NCI-H1092 (cell line): ENCODE measurements at places on chromosomes 4 and X.

DNA sequence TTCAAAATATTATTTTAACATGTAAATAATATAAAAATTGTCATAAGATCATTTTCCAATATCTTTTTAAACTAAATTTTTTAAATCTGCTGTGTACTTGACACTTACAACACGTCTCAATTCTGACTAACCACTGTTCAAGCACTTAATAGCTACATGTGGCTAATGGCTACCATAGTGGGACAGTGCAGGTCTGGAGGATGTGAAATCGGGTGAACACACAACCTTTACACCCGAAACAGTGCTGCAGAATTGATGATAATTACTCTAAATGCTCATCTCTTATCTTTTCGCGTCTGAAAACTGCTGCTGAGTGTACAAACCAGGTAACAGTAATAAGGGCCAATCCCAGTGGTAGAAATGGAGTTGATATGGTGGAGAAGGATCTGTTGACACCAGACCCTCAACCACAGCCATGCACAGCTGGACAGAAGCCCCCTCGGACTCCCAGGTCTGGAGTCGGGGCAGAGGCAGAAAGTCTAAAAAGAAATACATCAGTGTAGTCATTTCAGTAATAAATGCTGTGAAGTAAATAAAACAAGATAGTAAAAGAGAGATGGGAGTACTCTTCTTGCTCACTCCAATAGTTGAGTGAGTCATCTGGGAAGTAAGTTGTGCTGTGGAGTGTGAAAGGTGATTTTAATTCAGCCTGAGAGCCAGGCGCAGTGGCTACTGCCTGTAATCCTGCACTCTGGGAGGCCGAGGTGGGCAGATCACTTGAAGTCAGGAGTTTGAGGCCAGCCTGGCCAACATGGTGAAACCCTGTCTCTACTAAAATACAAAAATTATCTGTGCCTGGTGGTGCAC is 150.0 kb downstream of the CBR4 start:
- DNase-seq: no peak

DNA sequence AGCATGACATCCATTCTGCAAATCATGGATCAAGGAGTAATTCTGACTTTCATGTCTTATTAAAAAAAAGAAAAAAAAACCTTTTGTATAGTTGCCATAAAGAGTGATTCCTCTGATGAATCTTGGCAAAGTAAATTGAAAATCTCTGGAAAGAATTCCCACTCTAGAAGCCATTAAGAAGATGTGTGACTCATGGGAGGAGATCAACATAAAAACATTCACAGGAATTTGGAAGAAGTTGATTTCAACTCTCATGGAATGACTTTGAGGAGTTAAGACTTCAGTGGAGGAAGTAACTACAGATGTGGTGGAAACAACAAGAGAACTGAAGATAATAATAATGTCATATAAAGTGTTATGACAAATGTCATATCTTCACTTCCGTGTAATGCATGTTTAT is 204.2 kb downstream of the PABPC4L start:
- no peak for DNase-seq

- DNase-seq: no peak
Observed at GRCh38 chrX:134406356-134407064, 53.5 kb upstream of the HPRT1 start.

DNA sequence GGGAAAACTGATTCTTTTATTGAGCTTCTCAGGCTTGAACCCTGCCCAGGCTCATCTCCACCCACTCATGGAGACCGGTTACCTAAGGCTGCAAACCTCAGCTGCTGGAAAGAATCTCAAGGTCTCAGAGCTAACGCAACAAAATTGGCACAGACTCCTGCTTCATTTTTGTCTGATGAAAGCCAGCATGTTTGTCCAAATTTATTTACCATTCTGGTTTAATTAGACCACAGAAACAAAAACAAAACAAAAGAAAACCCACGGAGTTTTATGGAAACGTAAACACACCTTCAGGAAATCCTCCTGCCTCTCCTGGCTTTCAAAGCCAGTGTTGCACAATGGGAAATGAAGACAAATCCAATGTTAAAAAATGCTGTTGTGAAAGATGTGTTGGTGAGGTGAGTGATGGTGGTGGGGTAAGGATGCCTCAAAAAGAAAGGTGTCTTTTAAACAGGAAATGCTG is 56.4 kb upstream of the PDLIM3 start:
- no peak for DNase-seq

DNA sequence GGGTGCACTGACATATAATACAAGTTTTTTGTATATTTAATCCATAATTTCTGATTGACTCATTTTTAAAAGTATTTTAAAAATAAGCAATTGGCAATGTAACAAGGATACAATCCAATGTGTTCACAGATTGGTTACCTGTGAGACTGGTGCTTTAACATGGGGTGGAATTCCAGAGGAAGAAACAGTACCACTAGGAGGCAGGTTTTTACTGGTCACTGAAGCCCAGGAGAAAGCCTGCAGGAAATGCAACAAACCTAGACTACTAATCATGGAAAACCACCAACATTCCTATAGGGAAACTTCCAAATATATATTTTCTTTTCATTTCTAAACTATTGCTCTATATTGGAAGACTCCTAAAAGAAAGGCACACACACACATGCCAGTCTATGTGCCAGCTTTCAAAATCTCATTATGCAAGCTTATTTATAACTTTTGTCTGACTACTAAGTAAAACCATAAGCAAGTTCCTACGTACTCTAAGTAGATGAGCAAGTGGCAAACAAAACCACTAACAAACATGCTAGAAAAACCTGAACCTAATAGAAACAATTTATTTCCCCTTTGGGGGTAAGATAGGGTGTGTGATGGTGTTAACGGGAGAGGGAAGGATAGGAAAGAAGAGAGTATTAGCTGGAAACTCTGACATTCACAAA is 19.2 kb downstream of the G3BP2 start:
- no peak for DNase-seq

DNA sequence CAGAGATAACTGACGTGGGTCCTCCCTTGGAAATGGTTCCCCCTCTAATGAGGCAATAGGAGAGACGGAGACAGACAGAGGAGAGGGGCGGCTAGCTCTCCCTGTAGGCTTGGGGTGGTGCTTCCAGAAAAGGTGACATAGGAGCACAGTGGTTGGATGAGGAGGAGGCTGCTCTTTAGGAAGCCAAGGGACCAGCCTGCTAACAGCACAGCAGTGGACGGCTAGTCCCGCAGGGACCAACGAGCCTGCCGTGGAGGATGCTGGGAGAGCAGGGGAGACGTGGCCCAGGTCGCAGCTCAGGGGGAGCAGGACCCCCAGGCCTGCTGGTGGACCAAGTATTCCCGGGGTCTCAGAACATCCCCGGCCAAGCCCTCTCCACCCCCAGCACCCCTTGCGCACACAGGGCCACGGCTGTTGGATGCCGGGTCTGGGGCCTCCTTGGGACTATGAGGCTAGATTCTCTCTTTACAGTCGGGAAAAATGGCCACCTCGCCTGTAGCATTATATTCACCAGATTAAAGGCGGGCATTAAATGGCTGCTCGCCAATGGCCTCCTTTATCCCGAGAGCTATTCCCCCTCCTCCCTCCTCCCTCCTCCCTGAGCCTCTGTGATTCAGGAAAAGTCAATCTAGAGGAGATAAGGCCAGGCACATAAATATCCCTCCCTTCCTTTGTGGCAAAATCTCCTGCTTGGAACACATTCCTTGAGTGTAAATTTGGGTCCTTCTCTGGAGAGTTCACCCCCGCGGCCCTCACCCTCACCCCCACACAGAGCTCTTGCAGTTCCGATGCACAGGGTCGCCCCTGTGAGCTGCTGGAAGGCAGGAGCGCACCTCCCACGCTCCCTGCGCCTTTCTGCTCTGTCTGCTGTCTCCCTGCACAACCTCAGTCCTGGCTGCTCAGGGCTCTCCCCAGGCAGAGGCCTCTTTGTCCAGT is 30.5 kb upstream of the NSG1 start:
- DNase-seq: no peak

DNA sequence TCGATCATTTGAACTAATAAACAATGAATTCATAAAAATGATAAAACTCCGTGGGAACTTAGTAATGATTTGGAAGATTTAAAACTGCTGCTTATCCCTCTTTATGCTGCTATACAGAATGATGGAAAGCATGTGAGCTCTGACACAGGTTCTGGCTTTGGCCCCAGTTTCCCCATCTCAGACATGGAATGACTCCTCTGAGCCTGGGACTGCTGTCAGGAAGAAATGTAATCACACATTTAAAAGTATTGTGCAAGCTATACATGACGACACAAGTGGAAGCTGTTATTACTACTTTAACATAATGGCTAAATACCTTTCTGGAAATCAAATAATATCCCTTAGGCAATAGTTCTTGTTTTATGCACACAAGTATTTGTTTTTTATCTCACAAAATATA is 161.7 kb downstream of the DCHS2 start:
- no peak for DNase-seq

GRCh38 chrX:56366901-56367300 is 134.7 kb downstream of the KLF8 start:
- no peak for DNase-seq

GRCh38 chr4:94649381-94650133 is 108.2 kb upstream of the BMPR1B start:
- no peak for DNase-seq

- DNase-seq: no peak
Observed at GRCh38 chr4:144705601-144706590, 59.9 kb downstream of the HHIP start.

DNA sequence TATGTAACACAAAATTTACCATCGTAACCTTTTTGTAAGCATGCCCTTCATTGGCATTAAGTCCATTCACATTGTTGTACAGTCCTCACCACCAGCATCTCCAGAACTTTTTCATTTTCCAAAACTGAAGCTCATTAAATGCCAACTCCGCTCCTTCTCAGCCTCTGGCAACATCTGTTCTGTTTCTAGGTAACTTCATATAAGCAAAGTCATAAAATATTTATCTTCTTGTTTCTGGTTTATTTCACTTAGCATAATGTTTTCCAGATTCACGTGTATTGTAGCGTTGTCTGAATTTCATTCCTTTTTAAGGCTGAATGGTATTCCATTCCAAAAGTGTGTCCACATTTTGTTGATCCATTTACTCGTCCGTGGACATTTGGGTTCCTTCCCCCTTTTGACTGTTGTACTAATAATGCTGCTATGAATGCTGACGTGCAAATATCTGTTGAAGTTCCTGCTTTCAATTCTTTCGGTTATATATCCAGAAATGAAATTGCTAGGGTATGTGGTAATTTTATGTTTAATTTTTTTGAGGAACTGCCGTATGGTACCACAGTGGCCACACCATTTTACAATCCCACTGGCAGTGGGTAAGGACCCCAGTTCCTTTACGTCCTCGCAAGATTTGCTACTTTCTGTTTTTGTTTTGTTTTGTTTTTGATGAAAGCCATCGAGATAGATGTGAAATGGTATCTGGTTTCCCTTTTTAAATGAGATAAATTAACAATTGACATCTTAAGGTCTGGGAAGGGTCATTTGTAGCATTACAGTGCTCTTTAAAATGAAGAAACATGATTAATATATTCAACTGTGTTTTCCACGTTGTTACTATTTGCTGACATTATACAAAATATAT is 63.4 kb downstream of the PTTG2 start:
- no peak for DNase-seq

GRCh38 chrX:141904262-141904661 is 568 bp downstream of the MAGEC1 start:
- DNase-seq: no peak

GRCh38 chrX:46226422-46226821 is 318.8 kb downstream of the ZNF674 start:
- no peak for DNase-seq

GRCh38 chrX:103376979-103377324 is 614 bp downstream of the BEX3 start:
- peak; percentile 18 for DNase-seq

DNA sequence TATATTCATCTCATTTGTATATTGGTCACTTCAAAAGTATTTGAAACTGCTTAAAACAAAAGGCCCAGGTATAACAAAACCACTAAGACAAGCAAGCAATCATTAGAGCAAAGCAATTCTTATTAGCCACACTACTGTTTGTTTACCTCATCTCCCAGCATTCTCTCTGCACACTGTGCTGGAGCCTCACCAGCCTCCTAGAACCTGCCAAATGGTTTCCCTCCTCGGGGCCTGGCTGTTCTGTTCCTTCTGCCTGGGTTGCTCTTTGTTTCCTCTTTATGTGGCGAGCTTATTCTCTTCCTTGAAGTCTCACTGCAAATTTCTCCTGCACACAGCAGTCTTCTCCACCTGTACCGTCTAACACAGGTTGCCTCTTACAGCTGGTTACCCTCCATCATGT is 67.5 kb upstream of the MND1 start:
- no peak for DNase-seq

DNA sequence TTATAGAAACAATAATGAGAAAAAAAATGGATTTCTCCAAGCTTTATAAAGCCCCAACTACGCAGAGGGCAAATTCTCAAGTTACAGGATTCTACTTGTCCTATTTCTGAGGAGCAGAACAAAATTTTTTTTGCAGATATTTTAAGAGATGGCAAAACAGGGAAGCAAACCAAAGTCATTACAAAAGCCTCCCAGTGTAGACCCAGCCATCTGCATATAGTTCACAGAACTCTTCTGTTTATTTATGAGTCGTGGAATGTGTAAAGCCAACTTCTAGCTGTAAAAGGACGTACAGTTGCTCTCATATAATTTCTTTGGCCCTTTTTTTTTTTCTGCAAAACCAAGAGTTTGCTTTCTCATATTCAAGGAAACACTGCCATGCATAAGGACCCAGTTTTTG is 120.4 kb downstream of the PCDH7 start:
- no peak for DNase-seq

DNA sequence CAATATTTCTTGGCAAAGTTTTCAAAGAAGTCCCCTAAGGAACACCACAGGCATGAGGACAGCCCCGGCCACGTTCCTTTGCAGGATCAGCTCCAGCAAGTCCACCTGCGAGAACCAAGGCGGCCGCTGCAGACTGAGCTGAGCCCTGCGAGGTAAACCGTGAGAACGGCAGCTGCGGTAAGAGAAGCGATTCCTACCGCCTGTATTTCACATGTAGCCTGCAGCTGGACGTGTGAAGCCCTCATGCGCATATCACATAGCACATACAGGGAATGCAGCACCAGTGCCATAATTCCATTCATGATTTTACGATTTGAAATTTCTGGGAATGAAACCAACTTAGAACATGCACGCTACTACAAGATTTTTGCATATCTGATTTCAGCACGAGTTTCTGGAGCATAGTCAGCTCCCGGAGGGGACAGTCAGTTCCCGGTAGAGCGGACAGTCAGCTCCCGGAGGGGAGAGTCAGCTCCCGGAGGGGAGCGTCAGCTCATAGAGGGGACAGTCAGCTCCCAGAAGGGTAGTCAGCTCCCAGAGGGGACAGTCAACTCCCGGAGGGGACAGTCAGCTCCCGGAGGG is 41.7 kb downstream of the FGFRL1 start:
- no peak for DNase-seq
